Neural crest cell (in vitro differentiated cells): ENCODE measurements at places on chromosomes 2 and 18. TPM values are rescaled to one million over a fixed set of nuclear protein-coding genes. Genes with fewer than 3 reads are reported as not detected.

The CD302 gene
- total RNA-seq = 1.0 TPM in 2 replicates

The SNED1 gene
- 0.16 and 0.30 TPM in 2 replicates for total RNA-seq

The TRAF3IP1 gene
- total RNA-seq = 19.3 and 20.7 TPM in 2 replicates

The REG1B gene
- not detected in 2 replicates for total RNA-seq

The ARHGEF4 gene
- 20.0 and 22.1 TPM in 2 replicates for total RNA-seq

The TCF23 gene
- total RNA-seq = not detected in 2 replicates

The SCN2A gene
- total RNA-seq = 0.47 and 0.55 TPM in 2 replicates

The RPL37A gene
- 3,339 and 3,393 TPM in 2 replicates for total RNA-seq

The GALNT3 gene
- total RNA-seq = 3.1 and 3.4 TPM in 2 replicates

The UGT1A5 gene
- not detected in 2 replicates for total RNA-seq

The FRZB gene
- total RNA-seq = 32.9 and 33.4 TPM in 2 replicates

The LRATD1 gene
- 3.0 and 3.6 TPM in 2 replicates for total RNA-seq

The TFCP2L1 gene
- not detected in 2 replicates for total RNA-seq

The RBBP8 gene
- total RNA-seq = 47.4 and 53.7 TPM in 2 replicates

The KCNG3 gene
- 0.07 TPM in 1 of 2 replicates, not detected in the other for total RNA-seq

The CCDC121 gene
- 5.8 and 6.0 TPM in 2 replicates for total RNA-seq

The ZNF2 gene
- 6.3 and 7.0 TPM in 2 replicates for total RNA-seq

The SATB2 gene
- 9.2 and 10.1 TPM in 2 replicates for total RNA-seq

The RAD51AP2 gene
- total RNA-seq = 0.16 and 0.23 TPM in 2 replicates

The IL1RL2 gene
- total RNA-seq = not detected in 2 replicates

The TRIM54 gene
- total RNA-seq = not detected in 2 replicates

The UGT1A3 gene
- not detected in 2 replicates for total RNA-seq

The CDCA7 gene
- 82.5 and 88.8 TPM in 2 replicates for total RNA-seq

The MSH6 gene
- 213 TPM in 2 replicates for total RNA-seq

The FSHR gene
- total RNA-seq = not detected in 2 replicates
